ENCODE measurements at places on chromosomes 7 and 10.
A peak's percentile ranks its signal among the peaks of the same experiment; 100 is the strongest.

DNA sequence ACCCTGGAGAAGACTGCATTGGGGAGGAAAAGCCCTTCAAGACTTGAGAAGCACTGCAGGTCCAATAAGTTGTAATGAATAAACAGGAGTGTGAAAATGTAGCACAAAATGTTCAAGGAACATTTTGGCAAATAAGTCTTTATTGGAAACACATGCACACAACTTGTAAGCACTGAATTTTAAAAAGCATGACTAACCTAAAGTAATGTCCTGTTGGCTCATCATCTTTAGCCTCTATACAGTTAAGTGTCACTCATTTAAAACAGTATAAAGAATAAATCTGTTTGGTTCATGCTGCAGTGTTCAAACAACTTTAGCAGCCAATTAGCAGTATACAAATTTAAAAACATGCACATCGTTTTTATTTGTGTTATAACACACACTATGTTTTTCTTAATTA, 108.6 kb downstream of the CDK6 start:
- DNase-seq = peak; percentile 58

DNA sequence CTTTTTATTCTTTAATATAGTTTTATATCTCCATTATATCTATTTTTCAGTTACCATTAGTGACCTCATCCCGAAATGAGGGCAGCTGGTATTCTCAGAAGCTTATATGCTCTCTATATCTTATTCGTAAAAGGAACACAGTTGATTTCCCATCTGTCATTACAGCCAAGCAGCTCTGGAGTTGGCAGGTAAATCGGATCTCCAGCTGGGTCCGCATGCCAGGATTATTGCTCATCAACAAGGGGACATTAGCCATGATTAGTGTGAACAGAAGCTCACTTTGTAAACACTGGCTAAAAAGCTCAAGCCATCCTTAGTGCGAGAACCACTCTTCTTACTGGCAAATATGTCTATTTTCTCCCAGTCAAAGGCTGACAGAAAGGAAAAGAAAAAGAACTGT, 180.3 kb downstream of the NPSR1 start:
- no peak for DNase-seq

DNA sequence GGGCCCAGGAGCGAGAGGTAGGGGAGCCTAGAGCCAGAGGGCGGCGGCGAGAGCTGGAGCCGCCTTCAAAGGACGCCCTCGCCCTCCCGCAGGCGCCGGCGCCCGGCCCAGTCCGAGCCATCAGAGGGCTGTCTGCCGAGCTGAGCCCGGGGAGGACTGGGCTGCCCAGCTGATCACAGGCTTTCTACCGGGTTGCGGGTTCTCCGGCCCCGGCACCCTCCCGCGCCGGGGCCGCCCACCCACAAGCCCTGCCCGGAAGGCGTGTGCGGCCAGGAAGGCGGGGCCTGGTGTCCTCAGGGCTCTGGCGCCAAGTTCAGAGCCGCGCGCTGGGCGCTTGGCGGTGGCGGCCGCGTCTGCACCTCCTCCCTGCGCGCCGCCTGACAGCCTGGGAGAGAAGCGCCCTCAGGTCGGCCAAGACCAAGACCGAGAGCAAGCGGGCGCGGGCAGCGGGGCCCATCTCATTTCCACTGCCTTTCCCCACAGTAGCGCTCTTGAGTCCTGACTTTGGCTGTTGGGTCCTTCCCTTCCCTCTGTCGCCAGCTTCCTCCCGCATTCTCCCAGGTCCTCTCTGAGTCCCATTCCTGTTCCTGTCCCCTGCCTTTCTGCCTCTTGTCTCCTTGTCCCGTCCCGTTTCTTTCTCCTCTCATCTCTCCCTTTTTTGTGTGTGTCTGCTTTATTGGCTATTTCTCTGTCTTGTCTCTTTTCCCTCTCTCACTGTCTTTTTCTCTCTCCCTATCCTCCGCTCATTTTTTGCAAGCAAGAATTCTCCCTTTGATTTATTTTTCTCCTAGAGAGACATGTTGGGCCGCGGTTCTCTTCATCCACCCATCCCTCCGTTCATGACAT, 60.6 kb upstream of the MSMB start:
- peak; percentile 25 for DNase-seq

- no peak for DNase-seq
Measured at GRCh38 chr10:58951087-58951486, 225.4 kb upstream of the PHYHIPL start.

DNA sequence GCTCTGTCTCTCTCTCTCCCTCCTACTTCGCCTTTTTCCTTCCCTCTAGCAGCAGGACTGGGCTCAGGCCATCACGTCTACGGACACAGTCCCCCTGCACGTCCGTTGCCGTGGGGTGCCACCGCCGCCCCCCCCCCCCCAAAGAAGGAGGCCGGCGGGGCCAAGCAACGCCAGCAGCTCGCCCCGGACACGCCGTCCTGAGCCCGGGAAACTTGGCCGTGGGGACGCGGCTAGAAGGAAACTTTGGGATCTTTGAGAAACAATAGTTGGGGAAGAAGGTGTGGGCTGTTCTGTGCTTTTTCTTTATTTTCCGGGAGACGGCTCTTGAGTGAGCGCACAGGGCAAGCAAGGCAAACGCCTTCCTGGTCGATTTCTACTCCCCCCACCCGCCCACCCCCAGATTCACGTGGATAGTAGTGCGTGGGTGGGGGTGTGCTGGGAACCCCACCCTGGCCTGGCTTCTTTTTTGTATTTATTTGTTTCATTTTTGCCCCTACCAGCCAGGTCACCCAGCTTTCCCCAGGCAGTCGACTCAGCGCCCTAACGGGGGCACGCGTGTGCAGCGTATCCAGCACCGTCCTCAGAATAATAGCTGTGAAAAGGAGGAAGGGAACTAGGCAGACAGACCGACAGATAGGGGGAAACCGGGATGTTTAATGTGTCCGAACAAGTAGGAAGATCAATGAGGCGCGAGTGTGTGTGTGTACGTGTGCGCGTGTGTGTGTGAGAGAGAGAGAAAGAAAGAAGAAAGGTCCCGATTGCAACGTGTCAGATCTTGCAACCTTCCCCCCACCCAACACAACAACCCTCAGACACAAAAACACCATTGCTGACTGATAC, 1.4 kb downstream of the MXI1 start:
- DNase-seq = peak; percentile 38

DNA sequence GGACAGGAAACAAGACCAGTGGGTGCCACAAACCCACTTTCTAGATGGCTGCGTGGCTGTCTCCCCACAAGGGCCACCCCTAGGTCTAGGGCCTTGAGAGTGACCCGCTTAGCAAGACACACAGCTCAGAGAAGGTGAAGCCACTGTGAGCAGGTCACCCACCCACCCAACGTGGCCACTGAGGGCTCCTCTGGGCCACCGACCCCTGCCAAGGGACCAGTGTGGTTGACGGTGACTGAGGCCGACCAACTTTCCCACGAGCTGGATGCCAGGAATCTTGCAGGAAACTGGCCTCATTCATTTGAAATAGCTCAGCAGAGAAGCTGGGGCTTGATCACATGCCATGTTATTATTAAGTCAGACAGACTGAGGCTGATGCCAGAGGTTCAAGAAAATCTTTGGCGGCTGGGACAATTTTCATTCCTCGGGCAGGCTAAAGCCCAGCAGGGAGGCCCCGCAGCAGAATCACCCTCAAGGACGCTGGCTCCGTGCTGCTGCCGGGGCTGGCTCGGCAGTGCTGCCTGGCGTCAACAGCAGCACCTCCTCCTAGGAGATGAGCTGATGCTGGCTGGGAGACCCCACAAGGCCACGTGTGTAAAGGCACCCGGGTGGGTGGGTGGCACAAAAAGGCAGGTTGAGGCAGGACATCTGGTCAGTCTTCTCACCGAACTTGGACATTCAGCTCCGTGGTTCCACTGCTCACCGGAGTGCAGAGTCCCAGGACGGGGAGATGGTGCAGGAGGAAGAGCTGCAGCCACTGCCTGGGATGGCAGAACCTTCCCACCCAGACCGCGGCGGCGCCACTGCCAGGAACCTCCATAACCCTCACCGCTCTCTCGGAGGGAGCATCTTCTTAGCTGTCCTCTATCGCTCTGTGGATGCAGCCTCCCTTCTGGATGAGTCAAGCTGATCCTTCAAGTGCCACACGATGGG, 57.8 kb downstream of the ZRANB1 start:
- DNase-seq = peak; percentile 97

- no peak for DNase-seq
Measured at GRCh38 chr7:30646154-30646553, 36.1 kb downstream of the CRHR2 start.

DNA sequence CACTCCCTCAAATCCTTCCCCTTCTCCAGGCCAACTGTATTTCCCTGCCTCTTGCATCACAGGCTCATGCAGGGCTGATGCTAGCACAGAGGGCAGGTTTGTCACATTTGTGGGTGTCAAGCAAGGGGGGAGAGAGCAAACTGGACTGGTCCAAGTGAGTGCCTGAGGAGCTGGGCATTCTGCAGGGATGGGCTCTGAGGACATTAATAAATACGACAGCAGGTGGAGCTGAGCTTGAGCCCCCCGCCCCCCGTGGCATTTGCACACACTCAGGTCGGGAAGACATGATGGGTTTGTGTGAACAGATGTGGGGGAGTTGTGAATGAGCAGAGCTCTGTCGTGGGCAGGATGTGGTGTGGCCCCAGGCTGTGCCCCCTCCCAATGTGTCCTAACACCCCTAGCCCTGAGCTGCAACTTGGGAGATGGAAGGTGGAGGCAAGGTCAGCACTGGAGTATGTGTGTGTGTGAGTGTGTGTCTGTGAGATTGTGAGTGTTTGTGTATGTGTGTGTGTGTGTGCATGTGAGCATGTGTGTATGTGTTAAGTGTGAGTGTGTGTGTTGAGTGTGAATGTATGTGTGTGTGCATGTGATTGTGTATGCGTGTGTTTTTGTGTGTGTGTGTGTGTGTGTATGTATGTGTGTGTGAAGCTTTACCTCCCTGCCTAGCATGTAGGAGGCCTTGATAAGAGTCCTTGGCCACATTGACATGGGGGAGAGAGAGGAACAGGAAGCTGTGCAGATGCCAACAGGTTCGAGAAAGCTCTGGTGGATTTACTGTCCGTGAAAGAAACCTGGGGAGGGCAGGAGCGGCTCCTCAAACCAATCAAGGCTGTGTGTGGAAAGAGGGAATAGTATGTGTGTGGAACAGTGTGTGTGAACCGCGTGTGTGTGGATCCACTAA, 9.1 kb downstream of the RASSF4 start:
- DNase-seq = no peak

- DNase-seq = no peak
Measured at GRCh38 chr7:26417911-26418413, 126.3 kb downstream of the SNX10 start.

- DNase-seq = peak; percentile 72
Measured at GRCh38 chr10:63901881-63902280, 380.7 kb downstream of the REEP3 start.

GRCh38 chr10:13705526-13706174, 118.9 kb downstream of the PRPF18 start:
- DNase-seq = no peak

- DNase-seq = no peak
Measured at GRCh38 chr7:84477786-84478478, 283.3 kb upstream of the SEMA3A start.

DNA sequence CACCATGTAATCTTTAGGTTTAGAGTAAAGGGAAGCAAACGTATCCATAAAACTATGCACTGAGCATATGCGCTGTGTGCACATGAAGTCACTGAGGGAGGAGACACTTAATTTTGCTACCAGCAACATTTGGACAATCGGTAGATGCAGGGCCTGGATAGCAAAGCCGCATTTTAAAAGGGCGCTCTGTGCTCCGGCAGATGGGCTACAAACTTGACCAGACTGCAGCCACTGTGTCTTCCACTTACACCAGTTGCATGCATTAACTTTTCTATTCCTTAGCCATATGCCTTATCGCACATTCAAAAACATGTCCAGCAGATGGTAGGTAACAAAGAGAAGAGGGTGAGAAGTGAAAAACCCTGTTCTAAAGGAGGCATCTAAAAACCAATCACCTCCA, 18.3 kb downstream of the FAM171A1 start:
- DNase-seq = no peak

GRCh38 chr7:51132661-51133060, 183.9 kb downstream of the COBL start:
- DNase-seq = no peak

DNA sequence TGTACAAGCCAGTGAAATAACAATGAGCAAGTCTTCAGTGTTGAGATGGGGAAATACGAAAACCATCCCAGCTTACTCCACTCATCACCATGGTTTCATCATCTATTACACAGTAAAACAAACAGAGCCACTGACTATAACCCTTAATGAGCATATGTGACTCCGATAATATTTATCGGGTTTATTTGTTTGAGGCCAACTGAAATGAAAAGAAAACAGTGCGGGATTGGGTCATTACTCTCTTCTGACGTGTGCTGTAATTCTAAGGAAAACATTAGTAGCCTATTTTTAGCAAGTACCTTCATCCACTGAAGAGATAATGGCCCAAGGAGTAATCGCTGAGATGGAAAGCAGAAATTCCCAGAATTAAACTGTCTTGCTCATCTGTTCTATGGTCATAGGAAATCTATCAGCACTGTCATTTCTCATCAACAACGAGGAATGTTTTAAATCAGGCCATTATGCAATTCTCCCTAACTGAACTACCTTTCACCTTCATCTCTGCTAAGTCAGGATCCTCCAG, 716.5 kb downstream of the INHBA start:
- DNase-seq = peak; percentile 77

GRCh38 chr7:134954197-134955082, 31.9 kb upstream of the AGBL3 start:
- DNase-seq = peak; percentile 42

DNA sequence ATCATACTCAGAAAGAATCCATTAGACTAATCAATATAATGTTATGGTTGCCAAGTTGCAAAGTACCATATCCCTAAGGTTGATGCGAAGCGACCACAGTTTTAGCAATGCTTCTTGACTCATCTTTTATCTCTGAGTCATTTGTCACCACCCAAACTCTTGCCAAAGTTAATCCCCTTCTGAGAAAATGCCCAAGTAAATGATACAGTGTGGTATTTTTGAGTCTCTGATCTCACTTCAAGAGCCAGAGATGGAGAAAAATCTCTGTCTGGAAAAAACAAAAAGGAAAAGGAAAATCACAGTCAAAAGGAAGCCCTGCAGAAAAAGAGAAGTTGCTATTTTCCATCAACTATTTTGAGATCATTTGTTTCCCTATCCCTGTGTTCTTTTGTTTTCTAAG, 26.7 kb upstream of the OTUD1 start:
- peak; percentile 31 for DNase-seq

- peak; percentile 56 for DNase-seq
Measured at GRCh38 chr7:74083928-74084721, 521 bp downstream of the LIMK1 start.

DNA sequence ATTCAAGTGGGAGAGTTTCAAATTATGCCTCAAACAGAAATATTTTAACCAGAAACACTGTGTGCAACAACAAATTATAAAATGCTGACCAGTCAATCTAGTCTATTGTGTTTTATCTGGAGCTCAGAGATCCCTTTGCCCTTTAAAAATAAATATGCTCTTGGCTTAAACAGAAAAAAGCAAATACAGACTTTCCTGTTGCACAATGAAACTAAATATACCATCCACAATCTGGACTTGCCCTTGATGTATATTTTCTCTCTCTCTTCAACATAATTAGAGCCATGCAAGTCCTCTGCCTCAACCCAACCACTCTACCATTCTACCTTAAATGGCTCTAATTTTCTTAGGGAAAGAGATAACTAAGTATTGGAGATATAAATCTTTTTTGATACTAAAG, 34.9 kb downstream of the ASAH2 start:
- no peak for DNase-seq
